Activated CD4-positive, alpha-beta memory T cell treated with anti-CD3 and anti-CD28 coated beads for 36 hours (primary cell): ENCODE measurements at places on chromosomes 4 and X.

- no peak overlapping the region for H3K4me3 ChIP-seq
- no peak overlapping the region for H3K27ac ChIP-seq
- H3K27me3 ChIP-seq = peaks cover 2% of the 10 kb centered on the region
- H3K4me1 ChIP-seq = peaks cover 15% of the 10 kb centered on the region
- peaks cover 4% of the 10 kb centered on the region for H3K36me3 ChIP-seq
Measured at GRCh38 chrX:14801136-14801535, 71.7 kb downstream of the FANCB start.

DNA sequence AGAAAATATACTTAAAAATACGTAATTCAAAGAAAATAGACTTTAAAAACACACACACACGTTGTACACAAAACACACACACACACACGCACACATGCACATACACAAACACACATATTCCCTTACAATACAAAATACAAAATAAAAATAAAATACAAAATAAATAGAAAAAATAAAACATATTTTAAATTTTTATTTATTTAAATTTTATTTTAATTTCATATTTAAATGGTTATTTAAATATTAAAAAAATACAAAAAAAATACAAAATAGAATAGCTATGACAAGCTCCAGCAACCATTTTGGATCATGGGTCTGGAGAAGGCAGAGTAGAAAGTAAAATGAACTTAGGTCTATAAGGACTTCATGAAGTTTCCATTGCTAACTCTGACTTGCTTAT lies 34.2 kb upstream of the PDGFC start:
- no peaks in the 10 kb centered on the region for H3K36me3 ChIP-seq
- H3K4me1 ChIP-seq = no peaks in the 10 kb centered on the region
- H3K27ac ChIP-seq = no peak overlapping the region
- H3K27me3 ChIP-seq = no peaks in the 10 kb centered on the region
- no peak for DNase-seq

GRCh38 chrX:9855561-9856283 lies 69.5 kb downstream of the SHROOM2 start:
- no peak for DNase-seq
- H3K36me3 ChIP-seq = no peaks in the 10 kb centered on the region
- no peak overlapping the region for H3K4me3 ChIP-seq
- peaks cover 15% of the 10 kb centered on the region for H3K27me3 ChIP-seq
- no peaks in the 10 kb centered on the region for H3K4me1 ChIP-seq
- no peak overlapping the region for H3K27ac ChIP-seq

DNA sequence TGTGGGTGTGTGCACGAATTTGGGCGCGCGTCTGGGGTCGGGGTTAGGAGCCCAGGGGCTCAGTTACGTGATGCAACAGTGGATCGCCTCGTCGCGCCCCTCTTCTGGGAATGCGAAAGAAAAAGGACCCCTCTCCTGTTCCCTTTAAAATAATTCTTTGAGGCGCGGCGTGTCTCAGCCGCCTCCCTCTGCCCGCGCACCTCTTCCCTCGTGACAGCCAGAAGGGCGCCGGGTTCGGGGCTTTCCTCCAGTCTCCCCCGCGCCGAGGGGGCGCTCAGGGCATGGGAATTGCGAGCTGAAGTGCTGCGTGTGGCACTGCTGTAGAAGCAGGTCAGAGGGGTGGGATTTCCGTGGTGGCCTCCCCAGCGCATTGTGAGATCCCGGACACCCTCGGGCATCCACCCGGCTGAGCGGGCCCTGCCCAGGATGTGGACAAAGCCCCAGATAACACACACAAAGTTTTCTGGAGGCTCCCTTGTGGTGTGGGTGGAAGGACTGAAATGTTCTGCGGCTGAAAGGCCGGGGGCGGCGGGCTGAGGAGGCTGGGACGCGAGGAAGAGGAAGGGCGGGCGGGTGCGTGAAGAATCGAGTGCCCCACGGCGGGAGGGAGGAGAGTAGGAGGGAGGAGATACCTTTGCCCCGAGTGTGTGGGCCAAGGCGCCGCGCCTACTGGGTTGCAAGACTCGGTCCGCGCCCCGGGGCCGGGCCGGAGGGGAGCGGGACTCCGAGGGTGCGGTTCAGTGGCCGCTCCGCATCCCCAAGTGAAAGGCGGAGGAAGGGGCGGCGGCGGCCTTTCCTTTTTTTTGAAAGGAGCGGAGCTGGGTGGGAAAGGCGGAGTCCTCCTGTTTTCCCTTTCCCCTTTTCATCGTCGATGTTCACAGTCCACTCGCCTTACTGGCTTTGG lies 752 bp downstream of the SEPTIN11 start:
- peak overlapping the region; percentile 51 for H3K27ac ChIP-seq
- peaks cover 12% of the 10 kb centered on the region for H3K4me1 ChIP-seq
- H3K4me3 ChIP-seq = peak overlapping the region; percentile 81
- peaks cover 21% of the 10 kb centered on the region for H3K27me3 ChIP-seq

DNA sequence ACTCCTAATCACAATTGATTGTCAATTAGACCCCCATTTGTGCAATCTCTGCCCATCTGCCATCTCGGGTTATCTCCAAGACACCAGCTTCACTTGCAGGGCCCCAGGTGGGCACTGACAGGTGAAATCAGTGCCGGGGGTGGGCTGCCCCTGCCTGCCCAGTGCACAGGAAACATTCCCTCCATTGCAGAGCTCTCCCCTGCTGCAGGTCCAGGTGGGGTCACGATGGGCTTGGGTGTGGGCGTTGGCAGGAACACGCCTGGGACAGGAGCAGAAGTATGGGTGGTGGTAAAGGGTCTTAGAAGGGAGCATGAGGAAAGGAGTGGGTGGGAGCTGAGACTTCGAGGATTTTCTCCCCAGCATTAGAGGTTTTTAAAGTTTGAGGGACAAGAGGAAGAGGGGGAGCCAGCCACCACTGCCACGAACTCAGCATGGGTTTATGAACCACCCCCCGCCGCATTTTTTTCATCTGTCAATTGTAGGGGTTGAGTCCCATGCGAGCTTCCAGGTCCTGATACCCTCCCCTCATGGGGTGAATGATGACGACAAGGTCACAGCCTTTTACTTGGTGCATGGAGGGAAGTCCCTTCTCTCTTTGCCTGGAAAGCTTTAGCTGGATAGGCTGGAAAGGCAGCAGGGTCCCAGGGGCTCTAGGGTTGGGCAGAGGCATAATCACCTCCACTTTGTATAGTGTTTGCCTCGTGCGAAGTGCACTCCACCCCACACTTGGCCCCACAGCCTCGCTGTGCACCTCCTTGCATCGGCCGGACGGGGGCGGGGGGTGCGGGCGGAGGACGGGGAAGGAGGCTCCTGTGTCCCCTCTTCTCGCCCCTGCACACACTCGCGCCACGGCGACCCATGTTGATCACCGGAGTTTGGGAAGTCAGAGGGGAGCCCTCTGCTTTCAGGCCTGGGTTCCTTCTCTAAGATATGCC lies 3.5 kb upstream of the NKX1-1 start:
- no peak overlapping the region for H3K4me3 ChIP-seq
- H3K27me3 ChIP-seq = peaks cover 59% of the 10 kb centered on the region
- peaks cover 2% of the 10 kb centered on the region for H3K4me1 ChIP-seq
- H3K36me3 ChIP-seq = no peaks in the 10 kb centered on the region
- no peak for DNase-seq

DNA sequence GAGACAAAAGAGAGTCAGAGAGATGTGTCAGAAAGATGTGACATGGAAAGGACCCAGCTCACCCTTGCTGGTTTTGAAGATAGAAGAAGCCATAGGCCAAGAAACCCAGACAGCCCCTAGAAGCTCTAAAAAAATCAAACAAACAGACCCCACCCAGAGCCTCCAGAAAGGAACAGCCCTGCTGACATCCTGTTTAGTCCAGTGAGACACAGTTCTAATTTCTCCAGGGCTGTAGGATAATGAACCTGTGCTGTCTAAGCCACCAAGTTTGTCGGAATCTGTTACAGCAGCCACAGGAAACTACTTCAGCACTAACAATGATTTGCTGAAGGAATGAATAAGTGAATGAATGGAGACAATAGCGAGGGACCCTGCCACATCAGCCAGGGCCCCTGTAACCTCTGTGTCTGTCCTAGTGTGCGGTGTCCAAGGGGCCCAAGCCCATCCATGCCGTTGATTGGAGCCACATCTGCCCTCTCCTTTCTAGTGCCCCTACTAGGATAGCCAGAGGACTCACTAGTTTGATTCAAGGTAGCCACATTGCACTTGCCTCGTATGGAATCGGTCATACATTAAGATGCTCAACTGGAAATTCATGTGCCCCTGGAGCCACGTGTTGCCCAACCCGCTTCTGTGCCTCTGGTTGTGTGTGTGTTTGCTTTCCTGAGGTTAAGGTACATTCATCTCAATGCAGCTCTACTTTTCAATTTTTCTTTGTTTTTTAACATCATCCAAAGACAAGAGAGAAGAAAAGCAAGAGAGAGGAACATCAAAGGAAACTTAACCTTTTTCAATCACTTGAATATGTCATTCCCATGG lies 32.5 kb upstream of the SLC2A9 start:
- H3K27me3 ChIP-seq = no peaks in the 10 kb centered on the region
- peaks cover 9% of the 10 kb centered on the region for H3K36me3 ChIP-seq
- DNase-seq = no peak
- no peaks in the 10 kb centered on the region for H3K4me1 ChIP-seq
- no peak overlapping the region for H3K4me3 ChIP-seq

GRCh38 chr4:153950100-153950979 lies 161.5 kb upstream of the SFRP2 start:
- no peak overlapping the region for H3K4me3 ChIP-seq
- H3K27ac ChIP-seq = no peak overlapping the region
- H3K27me3 ChIP-seq = peaks cover 13% of the 10 kb centered on the region
